IMR-90 (cell line): ENCODE measurements at places on chromosomes 3 and 15. TPM values are rescaled to one million over a fixed set of nuclear protein-coding genes. Genes with fewer than 3 reads are reported as not detected.
A peak's percentile ranks its signal among the peaks of the same experiment; 100 is the strongest.

DNA sequence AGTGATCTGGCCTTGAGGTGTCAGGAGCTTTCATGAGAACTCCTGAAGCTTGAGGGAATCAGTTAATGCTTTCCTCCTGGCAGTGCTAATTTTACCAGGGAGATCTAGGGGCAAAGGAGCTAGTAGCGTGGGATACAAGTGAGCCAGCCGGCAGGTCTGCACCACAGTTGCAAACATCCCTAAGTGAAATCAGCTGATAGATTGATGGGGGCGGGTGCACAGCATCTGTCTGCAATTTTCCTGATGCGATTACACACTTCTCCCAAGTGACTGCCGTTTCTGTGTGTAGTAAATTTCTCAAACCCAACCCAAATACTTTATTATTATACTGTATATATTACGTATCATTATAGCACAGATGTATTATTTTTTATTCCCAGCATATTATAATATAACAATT is 304.5 kb downstream of the AGBL1 start:
- no peaks in the 10 kb centered on the region for H3K4me1 ChIP-seq
- no peak overlapping the region for H3K27ac ChIP-seq
- H3K4me3 ChIP-seq, result no peak overlapping the region
- no peaks in the 10 kb centered on the region for H3K27me3 ChIP-seq
- DNase-seq, result no peak

PAK2 gene
- 33.9 and 36.0 TPM in 2 replicates for total RNA-seq

GRCh38 chr3:62662677-62663076 is 212.5 kb downstream of the CADPS start:
- peaks cover 1% of the 10 kb centered on the region; the same call in 1 of the 2 replicates for H3K27me3 ChIP-seq
- no peak overlapping the region for H3K27ac ChIP-seq
- DNase-seq, result no peak
- no peak overlapping the region for H3K4me3 ChIP-seq
- no peaks in the 10 kb centered on the region for H3K4me1 ChIP-seq

DNA sequence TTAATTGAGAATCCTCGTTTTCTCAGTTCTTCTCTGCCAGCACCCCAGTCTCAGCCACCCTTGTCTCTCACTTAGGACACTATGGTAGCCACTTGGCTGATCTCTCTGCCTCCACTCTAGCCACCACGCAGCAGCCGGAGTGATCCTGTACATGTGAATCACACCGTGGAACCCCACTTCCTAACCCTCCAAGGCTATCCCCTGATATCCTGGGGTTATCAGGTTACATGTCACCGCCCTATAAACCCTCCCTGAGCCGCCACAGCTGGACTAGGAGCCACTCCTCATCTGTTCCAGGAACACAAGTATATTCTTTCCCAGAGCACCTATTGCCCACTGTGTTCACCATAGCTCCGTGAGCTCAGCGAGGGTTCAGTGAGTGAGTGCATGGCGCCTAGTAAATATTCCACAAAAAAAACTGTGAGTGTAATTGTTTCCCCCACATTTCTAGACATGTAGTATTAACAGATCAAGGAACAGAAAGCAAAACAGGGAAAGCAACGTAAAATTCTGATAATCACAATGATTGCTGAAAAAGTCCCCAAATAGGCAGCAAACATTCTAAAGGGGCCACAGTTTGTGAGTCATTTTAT is 661 bp upstream of the PARP14 start:
- peak; percentile 27 for DNase-seq
- H3K27me3 ChIP-seq, result no peaks in the 10 kb centered on the region
- H3K27ac ChIP-seq, result peak overlapping the region; percentile 99
- H3K4me3 ChIP-seq, result peak overlapping the region; percentile 99

TRIM42 gene
- total RNA-seq, result not detected in 2 replicates

IRAK2 gene
- total RNA-seq, result 8.1 and 8.6 TPM in 2 replicates

TUSC7 gene
- not detected in 2 replicates for total RNA-seq
